ENCODE measurements at places on chromosomes 4 and X.

GRCh38 chrX:112011376-112011775 is 71.2 kb downstream of the TRPC5 start:
- no peak for DNase-seq

GRCh38 chr4:67899096-67899495 is 15.3 kb upstream of the TMPRSS11D start:
- DNase-seq: no peak

GRCh38 chrX:5829060-5829459 is 399.6 kb downstream of the NLGN4X start:
- no peak for DNase-seq

GRCh38 chrX:151505796-151506195 is 57.7 kb upstream of the PASD1 start:
- DNase-seq: no peak

DNA sequence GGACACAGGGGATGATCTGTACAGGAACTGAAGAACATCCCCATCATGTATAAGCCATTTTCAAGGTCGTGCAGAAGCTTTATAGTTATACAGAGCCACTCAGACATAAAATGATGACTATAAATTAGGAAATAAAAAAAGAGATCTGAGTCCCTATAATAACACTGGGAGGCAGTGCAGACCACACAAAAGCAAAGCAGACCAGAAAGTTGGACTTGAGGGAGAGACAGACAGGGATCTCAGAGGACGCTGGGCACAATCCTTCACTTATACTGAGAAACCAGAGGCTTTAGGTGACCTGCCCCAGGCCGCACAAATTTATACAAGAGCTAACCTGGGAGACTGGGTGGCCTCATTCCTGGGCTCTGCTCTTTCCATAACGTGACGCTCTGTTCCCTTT is 70.5 kb downstream of the HADH start:
- DNase-seq: no peak

GRCh38 chrX:43666311-43666912 is 10.3 kb downstream of the MAOA start:
- no peak for DNase-seq

DNA sequence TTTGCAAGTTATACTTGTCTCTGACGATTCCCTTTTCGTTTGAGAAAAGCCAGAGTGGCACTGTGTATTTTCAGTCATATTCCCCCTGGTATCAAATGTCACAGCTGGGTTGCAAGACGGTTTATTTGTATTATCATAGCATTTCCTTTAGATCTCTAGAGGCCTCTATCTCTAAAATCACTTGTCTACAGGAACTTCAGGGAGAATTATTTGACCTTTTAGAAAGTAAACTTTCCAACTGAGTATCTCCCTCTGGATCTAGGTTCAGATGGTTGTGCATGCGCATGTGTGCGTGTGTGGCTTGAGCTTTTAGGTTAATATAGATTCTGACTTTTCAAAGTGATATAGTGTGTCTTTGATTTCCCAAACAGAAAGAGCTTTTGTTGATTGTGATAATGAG is 15.1 kb upstream of the TAB3 start:
- DNase-seq: no peak

DNA sequence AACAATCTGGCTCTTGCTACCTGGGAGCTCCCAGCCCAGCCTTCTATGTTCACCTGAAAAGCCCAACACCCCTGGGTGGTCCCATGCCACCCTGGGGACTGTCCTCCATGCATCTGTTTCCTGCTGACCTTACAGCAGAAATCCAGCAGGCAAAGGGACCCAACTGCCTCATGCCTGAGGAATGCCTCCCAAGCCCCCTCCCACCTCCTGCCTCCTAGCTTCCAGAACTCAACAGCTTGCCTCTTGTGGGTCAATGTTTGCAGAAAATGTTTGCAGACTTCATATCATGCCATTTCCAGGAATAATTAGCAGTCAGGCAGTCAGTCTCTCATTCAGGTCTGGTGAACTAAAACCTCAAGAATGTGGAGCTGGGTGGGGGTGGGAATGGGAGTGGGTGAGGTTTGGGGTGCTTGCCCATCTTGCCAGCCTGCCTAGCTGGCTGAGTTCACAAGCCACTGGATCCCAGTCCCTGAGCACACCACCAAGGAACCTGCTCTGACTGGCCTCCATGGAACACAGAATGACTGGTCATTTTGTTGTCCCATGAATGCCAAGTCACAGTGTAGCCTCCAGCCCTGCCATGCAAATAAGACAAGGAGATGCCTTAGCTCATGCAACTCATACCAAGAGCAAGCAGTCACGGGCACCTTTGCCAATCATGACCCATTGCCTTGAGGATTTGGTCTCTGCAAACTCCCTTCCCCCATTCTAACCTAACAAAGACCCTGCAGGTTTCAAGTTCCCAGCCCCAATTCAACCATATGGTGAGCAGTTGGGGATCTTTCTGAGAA is 12.1 kb upstream of the PLAC1 start:
- no peak for DNase-seq

DNA sequence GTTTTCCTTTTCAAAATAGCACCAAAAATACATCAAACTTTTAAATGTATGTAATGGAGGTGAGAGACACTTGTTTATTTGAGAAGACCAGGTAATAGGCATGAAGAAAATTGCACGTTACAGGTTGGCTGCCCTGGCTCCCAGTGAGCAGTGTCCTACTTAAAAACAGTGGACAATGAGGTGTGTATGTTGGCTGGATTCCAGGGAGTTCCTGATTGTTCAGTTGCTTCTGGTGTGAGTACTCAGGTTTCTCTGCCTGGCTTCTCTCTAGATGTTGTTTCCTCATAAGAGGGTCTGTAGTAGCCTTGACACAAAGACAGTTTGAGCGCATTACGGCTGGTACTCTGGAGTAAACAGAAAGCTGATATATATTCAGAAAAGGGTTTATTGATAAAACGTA is 29.4 kb downstream of the SNX25 start:
- DNase-seq: no peak

DNA sequence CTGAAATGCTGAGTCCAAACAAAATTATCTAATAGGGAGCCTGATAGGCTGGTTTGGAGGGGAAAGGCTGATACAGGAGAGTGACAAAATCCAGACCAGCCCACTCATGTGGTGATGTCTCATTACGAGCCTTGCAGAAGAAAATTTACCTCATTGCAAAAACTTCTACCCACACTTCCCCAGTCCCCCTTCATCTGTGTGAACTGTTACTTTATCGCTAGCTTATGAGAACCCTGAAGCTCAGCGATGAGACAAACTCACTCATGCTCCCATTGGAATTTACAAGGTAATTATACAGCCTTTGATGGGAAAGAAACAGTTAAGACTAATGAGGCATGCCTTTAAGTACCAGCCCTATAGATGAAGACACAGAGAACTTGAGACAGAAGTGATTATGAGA is 76.1 kb downstream of the ARHGAP6 start:
- no peak for DNase-seq
